ENCODE measurements at places on chromosomes 2 and 18. TPM values are rescaled to one million over a fixed set of nuclear protein-coding genes. Genes with fewer than 3 reads are reported as not detected.

The UPP2 gene
- 0.19 TPM for total RNA-seq

- H3K4me1 ChIP-seq, result no peaks in the 10 kb centered on the region
- no peaks in the 10 kb centered on the region for H3K27me3 ChIP-seq
- no peaks in the 10 kb centered on the region for H3K36me3 ChIP-seq
- H3K27ac ChIP-seq, result no peak overlapping the region
- no peak overlapping the region for H3K4me3 ChIP-seq
These were observed 36.8 kb upstream of the ACADL start for GRCh38 chr2:210262036-210262435.

The TUBB6 gene
- total RNA-seq, result 98.9 TPM

- H3K27me3 ChIP-seq, result no peaks in the 10 kb centered on the region
- H3K27ac ChIP-seq, result no peak overlapping the region
- H3K36me3 ChIP-seq, result no peaks in the 10 kb centered on the region
- no peaks in the 10 kb centered on the region for H3K4me1 ChIP-seq
- DNase-seq, result no peak
These were observed 265.2 kb upstream of the APCDD1 start for GRCh38 chr18:10188971-10189810.
